ENCODE measurements at places on chromosomes 1 and 21.

DNA sequence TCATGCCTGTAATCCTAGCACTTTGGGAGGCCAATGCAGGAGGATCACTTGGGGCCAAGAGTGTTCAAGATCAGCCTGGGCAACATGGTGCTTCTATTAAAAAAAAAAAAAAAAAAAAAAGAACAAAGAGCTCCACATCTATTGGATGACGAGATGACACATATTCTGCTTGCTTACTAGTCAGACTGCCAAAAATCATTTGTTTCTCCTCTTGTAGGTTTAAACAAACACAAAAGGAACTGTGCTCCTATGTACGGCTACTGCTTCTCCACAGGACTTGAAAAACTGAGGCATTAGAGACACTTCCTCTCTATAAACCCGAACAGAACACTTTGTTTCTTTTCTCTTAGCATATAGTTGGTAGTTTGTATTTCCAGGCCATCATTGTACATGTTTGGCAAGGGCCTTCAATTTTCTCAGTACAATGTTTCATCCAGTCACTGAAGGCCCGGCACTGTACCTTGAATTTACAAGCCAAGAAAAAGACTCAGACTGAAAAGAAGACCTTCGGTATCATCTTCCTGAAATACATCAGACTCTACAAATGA is 6.0 kb downstream of the TRIT1 start:
- no peak for DNase-seq

DNA sequence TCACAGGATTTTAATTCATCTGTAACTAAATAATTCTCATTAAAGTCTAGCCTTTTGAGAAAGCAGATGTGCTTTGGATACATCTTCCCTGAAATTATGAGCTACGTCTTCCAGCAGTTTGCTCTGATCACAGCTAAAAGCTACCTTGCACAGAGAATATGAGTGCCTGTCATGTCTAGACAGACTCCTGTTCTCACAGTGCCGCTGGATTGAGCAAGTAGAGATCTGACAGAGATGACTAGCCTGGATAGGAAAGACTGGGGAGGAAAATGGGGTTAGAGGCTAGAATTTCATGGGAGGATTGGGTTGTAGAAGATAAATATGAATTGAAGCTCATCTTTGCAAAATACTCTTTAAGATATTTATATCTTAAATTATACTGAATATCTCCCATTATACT is 24.1 kb downstream of the CEPT1 start:
- DNase-seq: no peak

DNA sequence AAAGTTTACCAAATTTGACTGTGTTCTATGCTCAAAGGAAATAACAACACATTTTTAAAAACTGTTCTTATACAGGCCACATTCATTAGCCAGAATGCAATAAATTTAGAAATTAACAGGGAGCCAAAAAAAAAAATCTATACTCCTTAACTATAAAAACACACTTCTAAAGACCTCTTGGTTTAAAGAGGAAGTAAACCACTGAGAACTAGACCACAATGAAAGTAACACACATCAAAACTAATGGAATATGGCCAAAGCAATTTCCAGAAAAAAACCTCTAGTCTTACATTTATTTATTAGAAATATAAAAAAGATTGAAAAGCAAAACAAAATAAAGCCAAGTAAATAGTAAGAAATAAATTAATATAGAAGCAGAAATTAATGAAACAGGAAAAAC is 48.9 kb upstream of the GADD45A start:
- DNase-seq: no peak

- DNase-seq: no peak
Measured at GRCh38 chr1:192527111-192527795, 48.3 kb upstream of the RGS1 start.

- DNase-seq: no peak
Measured at GRCh38 chr1:235579891-235580290, 69.7 kb downstream of the GNG4 start.

GRCh38 chr1:44534771-44535170 is 129.7 kb downstream of the RNF220 start:
- DNase-seq: no peak

GRCh38 chr1:41913014-41913413 is 5.7 kb downstream of the HIVEP3 start:
- DNase-seq: no peak

- DNase-seq: no peak
Measured at GRCh38 chr1:103162360-103162759, 54.0 kb upstream of the COL11A1 start.

DNA sequence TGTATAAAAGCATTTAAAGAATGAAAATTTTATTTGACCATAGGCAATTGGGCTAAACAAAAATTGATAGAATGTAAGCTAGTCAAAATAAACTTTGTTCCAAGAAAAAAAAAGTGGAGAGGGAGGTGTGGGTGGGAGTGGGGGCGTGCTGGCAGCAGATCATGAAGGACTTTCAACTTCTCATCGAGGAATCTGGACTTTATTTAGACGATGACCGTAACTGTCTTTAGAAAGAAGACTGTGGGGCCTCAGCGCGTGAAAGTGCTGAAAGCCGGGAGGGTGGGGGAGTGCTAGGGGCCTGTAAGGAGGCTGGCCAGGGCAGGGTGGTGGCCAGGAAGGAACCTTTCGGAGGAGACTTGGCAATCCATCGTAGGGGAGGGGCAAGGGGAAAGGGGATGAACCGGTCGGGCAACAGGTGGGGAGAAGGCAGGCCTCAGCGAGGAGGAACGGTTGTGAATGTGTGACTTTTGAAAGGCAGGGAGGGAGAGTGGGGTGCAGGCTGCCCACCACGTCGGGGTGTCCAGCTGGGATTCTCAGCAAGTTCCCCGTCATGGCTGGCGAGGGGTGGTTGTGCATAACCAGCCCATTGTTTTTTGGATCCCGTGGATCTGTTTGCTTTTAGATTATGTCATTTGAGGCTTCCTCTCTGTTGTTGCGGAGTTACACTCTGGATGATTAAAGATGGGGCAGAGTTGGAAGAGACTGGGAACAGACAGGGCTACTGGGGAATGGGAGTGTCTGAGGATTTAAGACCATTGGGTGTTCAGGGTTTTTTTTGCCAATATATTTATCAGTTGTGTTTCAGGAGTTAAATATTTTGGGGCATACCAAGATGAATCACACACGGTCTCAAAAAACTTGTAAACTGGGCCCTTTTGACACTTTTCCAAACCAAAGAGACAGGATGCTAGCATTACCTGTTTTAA is 35.5 kb downstream of the HUNK start:
- DNase-seq: no peak

DNA sequence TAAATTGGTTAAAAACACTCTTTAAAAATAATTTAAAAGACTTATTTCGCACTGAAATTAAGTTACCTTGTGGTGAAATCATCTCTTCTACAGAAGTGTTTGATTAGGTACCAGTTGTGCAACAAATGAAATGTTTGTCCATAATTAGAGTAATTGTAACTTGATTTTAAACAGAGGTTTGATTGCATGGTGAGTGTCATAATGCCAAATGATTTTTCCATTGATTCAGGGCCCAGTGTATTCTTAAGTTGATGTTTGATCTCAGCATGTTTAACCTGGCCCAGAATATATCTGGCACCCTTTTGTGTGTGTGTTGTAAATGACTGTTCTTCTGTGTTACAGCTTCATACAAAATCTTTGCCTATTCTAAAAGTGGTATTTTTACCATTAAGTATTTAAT is 28.5 kb downstream of the LRRC8B start:
- no peak for DNase-seq

DNA sequence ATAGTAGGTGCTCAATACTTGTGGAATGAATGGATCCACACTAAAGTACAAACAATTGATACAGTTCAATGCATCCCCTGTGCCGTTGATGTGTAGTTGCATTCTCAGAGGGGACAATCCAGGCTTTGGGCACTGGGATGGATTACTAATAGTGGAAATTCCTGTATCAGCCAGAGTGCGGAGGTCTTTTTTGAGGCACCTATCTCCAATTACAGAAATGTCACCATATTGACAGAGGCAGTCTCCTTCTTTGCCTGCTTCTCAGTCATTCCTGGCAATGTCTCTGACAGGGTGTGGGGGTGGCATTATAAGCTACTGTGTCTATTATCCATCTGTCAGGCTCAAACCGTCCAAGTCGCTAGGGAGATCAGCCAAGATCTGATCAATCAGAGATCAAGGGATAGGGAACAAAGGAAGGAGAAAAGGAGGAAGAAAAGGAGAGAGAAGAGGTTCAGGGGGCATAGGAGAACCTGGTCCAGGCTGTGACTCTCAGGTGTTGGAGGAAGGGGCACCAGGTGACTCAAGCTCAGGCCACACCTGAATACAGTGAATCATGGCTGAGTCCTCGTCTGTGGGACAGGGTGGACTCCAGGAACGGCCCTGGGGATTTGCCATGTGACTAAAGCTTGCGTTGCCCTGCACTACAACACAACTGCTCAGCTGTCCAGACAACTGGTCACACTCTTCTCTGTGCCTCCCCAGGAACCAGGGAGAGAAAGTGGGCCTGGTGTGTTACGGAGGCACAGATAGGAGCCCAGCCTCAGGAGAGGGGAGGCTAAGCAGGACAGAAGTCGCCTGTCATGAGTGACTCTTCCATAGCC is 3.4 kb upstream of the LAMB3 start:
- DNase-seq: no peak

DNA sequence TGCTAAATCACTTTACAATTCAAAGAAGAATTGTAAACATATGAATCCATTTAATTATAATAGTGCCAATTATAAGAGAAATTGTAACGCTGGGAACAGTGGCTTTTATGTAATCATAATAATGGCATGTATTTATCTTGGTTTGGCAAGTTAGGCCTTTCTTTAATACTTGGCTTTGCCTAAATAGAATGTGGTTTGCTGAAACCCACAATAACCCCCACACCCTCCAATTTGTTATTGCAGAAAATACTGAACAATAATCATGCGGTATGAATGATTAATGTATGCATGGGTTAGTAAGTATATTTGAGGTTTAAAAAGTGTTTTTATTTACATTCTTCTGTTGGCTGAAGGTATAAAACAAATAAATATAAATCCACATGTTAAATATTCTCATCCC is 138.2 kb downstream of the NFIA start:
- no peak for DNase-seq

- DNase-seq: no peak
Measured at GRCh38 chr1:23187637-23188036, 19.0 kb upstream of the LUZP1 start.

- DNase-seq: no peak
Measured at GRCh38 chr1:48552420-48552819, 80.4 kb upstream of the SPATA6 start.

DNA sequence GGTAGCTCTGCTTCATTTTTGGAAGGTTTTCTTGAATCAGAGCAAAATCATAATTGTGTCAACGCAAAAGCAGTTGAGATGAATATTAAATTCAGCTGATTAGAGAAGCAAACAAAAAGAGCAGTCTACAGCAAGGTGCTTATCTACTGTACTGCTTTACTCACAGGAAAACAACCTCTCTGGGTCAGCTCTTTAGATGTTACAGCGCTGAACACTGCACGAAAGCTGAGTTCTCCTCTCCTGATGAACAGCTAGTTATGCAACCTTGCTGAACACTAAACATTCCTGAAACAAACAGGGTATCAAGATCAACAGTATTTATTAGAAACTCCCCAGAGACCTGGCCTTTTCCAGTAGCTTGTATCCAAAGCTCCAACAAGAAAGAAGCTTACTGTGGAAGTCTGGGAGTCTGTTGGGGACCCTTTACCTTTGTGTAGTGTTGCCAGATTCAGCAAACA is 41.3 kb downstream of the TBCE start:
- no peak for DNase-seq

GRCh38 chr1:231596337-231596791 is 30.2 kb upstream of the DISC1 start:
- DNase-seq: no peak

- DNase-seq: no peak
Measured at GRCh38 chr1:27686223-27686990, 14.4 kb upstream of the IFI6 start.

- no peak for DNase-seq
Measured at GRCh38 chr1:67044631-67045270, 9.2 kb downstream of the SLC35D1 start.

DNA sequence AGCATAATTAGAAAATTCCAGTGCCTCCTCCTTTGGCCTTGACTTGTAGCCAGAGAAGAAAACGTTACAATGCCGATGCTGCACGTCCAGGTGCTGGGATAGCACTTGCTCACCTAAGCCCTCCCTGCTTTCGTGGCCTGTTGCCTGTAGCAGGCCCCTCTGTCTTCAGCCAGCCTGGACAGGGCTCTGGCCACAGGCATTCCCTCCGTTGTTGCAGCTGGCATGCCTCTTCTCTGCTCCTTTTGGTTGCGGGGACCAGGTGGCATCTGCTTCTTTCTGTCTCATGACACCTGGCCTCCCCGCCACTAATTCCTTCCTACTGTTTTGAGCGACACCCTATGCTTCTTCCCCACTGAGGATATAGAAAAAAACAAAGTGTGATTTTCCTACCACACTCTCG is 54.6 kb upstream of the MORC3 start:
- no peak for DNase-seq

DNA sequence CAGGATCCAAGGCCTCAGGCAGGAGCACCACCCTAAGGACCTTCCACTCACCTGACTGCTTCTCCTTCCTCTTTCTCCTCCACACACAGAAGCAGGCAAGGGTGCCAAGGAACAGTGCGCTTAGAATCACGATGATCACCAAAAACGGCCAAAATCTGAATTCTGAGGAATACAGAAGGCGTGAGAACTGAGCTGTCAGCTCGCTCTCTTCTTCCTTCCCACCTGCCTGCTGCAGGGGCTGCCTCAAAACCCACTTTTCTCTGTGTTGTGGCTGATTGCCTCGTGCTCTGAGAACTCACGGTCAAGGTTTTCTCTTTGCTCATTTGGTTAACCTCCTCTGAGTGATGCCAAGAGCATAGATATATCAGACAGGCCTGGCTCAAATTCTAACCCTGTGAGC is 23.8 kb downstream of the CD244 start:
- DNase-seq: no peak

DNA sequence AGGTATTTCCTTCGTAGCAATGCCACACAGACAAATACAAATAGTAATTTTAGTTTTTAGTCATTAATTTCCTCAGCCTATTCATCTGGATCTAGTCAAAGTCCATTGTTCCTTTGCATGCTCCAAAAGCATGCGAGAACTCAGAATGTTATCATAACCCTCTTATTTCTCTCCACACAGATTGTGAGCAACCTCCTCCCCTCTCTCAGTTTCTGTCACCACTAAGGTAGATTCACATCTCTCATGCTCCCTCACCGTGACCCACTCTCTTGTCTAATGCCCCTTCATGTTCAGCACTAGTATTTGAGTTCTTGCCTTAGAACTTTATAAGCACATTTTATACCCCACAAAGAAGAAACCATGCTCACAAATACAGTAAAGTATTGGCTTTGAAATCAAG is 582.4 kb downstream of the PLA2G4A start:
- DNase-seq: no peak

GRCh38 chr1:208149776-208150514 is 94.2 kb downstream of the PLXNA2 start:
- DNase-seq: no peak

DNA sequence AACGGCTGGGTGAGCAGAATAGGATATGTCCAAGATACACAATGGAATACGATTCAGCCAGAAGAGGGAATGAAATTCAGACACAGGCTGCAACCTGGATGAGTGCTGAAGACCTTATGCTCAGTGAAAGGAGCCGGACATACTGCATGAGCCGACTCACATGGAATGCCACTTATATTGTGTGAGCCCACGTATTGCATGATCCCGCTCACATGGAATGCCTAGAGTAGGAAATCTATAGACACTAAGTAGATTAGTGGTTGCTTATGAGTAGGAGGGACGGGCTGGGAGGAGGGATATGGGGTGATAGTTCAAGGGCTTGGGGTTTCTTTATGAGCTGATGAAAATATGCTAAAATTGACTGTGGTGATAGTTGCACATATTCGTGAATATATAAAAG is 26.8 kb downstream of the TMPRSS2 start:
- no peak for DNase-seq

Data from activated CD8-positive, alpha-beta memory T cell treated with anti-CD3 and anti-CD28 coated beads for 48 hours (primary cell).